ENCODE measurements at places on chromosomes 16 and 17. TPM values are rescaled to one million over a fixed set of nuclear protein-coding genes. Genes with fewer than 3 reads are reported as not detected.

- no peak for DNase-seq
These were observed 31.4 kb upstream of the GHDC start for GRCh38 chr17:42225646-42226045.

GRCh38 chr16:75342308-75342811 lies 90.9 kb upstream of the BCAR1 start:
- DNase-seq: peak; percentile 74

The HSPB9 gene
- not detected for total RNA-seq

DNA sequence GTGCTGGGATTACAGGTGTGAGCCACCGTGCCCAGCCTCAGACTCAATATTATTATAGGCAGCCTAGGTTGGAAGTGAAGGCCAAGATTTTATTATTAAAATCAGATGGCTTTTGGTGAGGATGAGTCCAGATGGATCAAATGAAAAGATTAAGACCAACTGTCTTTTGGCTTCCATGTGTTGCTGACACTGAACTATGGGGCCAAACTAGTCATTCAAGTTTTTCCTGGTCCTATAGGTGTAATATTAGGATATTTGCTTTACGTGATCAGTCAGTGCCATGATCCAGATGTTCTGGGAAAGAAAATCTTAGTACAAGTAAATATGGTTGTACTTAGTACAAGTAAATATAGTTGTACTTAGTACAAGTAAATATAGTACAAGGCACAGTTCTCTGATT lies 140.6 kb downstream of the MAP2K6 start:
- DNase-seq: no peak

DNA sequence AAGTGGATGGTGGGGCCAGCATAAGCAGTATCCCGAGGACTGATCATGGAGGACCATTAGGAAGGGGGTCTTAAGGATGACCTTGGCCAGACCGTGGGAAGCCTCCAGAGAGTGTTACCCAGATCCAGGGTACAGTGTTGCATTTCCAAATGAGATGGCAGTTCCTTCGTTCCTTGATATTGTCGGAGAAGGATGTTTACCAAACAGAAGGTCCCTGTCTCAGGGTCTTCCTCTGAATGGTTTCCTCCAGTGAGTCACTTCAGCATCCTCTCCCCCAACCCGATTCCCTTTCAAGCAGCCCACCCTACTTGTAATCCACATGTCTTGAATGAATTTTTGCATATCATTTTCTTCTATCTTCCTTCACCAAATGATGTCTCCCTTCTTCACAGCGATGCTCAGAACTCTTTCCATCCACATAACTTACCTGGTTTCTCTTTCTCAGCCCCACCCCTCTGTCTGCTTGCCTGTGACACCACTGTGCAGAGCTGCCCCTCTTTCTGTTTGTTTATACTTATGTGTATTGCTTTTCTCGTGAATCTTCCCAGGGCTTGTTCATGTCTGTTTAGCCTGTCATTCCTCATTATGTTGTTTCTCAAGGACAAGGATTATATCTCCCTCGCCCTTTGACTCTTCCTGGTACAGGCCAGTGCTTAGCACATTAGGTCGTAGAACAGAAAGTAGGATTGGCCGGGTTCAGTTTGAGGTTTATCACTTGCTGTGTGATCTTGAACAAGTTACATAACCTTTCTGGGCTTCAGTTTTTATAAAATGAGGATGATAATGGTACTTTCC lies 5.7 kb downstream of the GOSR2 start:
- no peak for DNase-seq

The RAB11FIP4 gene
- 26.5 TPM for total RNA-seq

The KRTAP9-9 gene
- not detected for total RNA-seq

The B4GALNT2 gene
- total RNA-seq: 0.50 TPM

GRCh38 chr16:66135421-66135831 lies 231.1 kb upstream of the CDH5 start:
- no peak for DNase-seq

DNA sequence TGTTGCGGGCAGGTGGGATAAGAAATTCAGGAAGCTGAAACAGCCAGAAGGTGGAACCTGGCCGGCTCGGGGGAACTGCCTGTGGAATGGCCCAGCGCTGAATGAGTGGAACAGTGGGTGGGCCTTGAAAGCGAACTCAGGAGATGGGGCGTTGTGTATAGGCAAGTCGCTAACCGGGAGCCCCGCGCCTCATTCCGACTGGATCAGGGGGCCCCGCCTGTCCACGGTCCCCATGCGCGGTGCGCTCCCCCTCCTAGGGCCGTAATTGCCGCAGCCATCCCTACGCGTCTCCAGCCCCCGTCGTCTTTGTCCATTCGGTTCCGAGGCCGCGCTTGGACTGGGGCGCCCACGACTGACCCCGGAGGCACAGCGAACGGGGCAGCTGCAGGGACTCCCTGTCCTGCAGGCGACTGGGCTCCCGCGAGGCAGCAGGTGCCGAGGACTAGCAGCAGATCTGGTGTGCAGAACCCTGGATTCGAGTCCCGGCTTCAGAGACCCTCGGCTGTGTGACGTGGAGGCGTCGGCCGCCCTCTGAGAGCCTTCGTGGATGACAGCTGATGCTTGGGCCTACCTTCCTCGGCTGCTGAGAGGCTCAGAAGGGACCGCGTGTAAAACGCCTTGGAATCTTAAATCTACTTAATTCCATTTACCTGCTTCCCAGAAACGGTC lies 10.9 kb upstream of the CA4 start:
- DNase-seq: no peak

DNA sequence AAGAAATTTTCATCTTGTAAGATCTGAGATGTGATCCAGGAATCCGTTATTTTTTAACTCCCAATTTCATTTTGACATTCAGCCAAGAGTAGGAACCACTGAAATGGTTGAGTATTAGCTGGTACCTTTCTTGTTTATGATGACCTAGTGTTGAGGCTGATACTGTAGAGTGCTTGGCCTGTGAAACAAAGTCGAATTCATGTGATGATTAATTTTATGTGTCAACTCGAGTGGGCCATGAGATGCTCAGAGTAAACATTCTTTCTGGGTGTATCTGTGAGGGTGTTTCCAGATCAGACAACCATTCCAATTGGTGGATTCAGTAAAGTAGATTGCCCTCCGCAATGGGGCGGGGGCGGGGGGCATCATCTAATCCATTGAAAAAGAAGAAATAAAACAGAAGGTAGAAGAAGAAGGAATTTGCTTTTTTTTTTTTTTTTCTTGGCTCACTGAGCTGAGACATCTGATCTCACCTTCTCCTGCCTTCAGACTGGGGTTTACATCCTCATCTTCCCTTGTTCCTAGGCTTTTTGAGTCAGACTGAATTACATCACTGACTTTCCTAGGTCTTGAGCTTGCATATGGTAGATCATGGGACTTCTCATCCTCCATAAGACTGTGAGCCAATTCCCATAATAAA lies 264.6 kb upstream of the KCNJ16 start:
- peak; percentile 47 for DNase-seq

- no peak for DNase-seq
These were observed 1.4 kb upstream of the SP6 start for GRCh38 chr17:47852113-47852949.

DNA sequence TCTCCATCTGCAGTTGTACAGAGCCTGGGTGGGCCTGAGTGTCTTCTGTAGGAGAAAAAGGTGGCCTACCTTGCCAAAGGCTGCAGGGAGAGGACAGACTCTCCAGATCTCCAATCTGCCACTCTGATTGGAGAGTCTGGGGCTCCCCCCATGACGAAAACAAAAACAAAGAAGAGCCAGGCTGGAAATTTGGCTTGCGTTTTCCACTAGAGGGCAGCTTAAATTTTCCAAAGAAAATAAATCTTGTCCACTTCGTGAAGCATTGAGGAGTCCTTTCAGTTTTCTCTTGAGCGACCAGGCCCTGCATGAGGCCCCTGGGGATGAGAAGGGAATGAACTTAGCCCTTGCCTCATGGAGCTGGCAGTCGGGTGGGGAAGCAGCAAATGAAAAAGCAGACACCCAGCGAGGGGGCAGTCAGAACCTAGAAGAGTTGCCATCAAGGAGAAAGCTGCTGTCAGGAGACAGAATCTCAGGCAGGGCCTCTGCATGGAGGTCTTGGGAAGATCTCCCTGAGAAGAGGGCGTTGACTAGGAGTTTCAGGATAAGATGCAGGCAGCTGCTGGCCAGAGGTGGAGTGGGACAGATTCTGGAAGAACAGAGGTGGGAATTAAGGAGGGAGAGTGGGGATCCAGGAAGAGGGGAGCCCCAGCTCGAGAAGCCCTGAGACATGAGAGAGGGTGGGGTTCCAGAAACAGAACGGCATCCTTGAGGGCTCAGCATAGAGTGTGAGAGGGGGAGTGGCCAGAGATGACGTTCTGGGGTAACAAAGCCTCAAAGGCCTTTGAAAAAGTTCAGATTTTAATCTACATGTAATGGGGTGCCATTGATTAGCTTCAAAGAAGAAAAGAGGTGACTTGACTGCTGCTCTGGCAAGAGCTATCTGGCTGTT lies 8.4 kb upstream of the SHCBP1 start:
- DNase-seq: no peak

DNA sequence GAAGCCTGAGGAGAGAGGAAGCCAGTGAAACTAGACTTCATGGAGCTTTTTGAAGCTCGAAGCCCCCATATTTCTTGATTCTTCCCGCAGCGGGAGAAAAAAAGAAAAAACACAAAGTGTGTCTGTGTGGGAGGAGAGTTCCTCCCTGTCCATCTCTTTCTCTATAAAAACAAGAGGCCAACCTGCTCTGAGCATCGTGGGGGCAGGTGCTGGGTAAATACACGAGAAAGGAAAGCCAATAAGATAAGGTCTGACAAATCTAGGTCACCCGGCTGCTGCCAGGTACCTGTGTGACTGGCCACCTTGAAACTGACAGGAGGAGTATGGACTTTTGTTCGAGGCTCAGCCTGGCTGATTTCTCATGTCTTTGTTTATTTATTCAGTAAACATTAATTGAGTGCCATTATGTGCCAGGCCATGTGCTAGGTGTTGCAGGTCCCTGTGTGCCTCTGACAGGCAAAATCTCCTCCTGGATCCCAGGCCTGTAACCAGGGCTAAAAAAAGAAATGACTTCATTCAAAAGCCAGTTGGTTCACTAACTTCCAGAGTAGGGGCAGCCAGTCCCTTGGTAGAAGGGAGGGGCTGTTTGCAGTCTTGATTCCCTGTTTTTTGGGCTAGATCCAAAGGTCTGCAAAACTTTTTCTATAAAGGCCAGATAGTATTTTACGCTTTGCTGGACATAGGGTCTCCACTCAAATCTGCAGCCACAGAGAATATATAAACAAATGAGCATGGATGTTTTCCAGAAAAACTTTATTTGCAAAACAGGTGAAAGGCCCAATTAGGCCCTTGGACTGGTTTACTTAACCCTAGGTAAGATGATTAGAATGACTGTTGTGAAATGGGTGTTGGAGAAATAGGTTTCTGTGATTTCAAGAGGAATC lies 35.6 kb downstream of the YPEL2 start:
- no peak for DNase-seq

- no peak for DNase-seq
These were observed 630.8 kb downstream of the MAF start for GRCh38 chr16:78969721-78970120.

GRCh38 chr17:68560966-68561720 lies 40.0 kb downstream of the FAM20A start:
- DNase-seq: no peak

GRCh38 chr17:71118039-71118438 lies 948.7 kb downstream of the KCNJ2 start:
- DNase-seq: peak; percentile 7

The MYH3 gene
- total RNA-seq: 0.41 TPM

The TBC1D26 gene
- total RNA-seq: not detected

All from kidney epithelial cell (primary cell).